NCI-H2081 treated with DMSO at 0.1 percent for 48 hours (cell line): ENCODE measurements at places on chromosomes 16 and 17.
A peak's percentile ranks its signal among the peaks of the same experiment; 100 is the strongest.

- DNase-seq = no peak
These were observed at the start of gene NOS2 for GRCh38 chr17:27800522-27800921. NOS2 (minus strand) TSS chr17:27800529; CDS start chr17:27798809, 1,720 bp downstream.

GRCh38 chr17:29007456-29007855 is 1.6 kb upstream of the SEZ6 start:
- no peak for DNase-seq

DNA sequence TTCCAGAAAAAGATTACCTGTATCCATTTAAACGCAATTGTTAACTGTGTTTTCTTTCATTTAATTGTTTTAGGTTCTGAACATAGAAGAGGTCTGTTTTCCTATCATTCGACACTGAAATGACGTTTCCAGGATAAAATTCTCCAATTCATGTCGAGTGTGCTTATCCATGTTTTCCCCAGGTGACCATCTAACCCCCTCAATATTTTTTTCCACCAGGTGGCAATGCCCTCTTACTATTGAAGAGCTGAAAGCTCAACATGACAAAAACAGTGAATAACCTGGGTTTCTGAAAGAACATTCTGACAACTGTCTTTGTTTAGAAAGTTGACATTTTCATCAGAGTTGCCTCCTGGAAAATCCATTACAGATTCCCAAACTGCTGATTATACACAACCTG is 948.7 kb downstream of the KCNJ2 start:
- peak; percentile 56 for DNase-seq

DNA sequence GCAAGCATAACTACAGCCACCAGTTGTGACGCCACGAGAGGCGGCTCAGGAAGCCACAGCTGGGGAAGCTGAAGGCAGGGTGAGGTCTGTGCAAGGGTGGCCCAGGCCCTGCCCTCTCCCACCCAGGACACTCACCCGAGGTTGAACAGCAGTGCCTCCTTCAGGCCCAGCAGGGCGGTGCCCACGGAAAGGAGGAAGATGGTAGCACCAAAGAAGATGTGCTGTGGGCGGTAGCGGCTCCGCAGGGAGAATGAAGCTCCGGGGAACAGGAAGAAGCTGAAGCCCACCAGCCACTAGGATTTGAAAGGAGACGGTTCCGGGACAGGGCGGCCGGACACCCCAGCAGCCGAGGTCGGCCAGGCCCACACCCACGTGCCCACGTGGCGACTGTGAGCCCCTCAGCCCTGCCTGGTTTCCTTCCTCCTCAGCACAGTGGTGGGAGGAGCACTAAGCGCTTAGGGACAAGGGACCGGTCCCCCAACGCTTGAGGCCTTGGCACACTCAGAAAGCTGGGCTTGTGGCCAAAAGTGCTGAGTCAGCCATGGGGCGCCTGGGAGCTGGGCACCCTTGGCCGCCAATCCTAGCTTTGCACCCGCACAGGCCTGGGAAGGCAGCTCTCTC is 11.0 kb downstream of the CYB561 start:
- no peak for DNase-seq

DNA sequence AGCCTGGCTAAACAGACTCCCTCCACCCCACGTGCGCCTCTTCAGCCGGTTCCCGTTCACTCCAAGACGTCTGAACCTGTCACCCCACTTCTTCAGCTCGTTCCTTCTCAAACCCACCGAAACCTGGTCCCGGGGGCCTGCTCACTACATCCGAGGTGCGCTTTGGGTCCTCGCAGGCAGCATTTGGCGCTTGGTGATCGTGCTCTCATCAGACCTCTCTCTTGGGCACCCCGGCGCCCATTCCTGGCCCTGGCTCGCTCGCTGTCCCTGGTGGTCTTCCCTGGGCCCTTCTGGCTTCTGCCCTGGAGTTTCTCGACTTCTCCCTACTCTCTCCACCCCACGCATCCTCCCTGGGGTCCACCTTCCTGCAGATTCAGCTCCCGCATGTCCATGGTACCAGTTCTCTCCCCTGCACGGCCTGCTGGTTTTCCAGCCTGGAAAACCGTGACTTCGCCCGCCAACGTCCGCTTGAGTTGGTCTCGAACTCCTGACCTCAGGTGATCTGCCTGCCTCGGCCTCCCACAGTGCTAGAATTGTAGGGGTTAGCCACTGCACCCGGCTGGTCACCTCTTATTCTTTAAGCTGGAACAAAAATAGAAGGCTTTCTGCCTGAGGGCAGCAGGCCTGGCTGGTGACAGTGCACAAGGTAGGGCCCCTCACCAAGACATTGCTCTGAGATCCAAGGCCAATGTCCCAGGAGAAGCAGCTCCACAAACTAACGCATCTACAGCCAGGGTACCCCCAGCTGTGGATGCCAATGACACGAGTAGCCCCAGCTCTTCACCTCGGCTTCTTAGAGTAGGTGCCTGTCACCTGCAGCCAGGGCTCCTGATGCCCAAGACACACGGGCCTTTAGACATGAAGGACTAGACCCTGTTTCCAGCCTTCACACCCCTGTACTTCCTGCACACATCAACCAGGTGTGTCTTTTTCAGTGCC is 1.1 kb upstream of the MEAK7 start:
- DNase-seq = no peak
